Dermis microvascular lymphatic vessel endothelial cell (primary cell): ENCODE measurements at places on chromosomes 13 and 19. TPM values are rescaled to one million over a fixed set of nuclear protein-coding genes. Genes with fewer than 3 reads are reported as not detected.

- DNase-seq: peak; percentile 68
Measured at GRCh38 chr19:41872775-41873647, 4.1 kb upstream of the CD79A start.

DNA sequence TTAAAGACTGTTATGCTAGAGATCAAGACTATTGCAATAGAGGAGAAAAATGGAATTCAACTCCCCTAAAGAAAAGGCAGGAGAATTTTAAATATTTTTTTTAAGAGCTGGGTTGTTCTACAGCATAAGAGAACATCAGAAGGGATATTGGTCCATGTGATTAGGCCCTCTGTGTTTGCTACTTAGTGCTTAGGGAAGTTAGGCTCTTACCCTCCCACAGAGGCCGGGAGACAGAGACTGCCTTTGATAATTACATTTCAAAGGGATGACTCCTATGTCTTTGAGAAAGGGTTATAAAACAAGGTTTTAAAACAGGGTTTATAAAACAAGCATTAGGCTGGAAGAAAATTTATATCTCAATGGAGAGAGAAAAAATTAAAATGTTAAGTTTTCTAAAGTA is 1248.1 kb upstream of the PCDH20 start:
- DNase-seq: no peak

DNA sequence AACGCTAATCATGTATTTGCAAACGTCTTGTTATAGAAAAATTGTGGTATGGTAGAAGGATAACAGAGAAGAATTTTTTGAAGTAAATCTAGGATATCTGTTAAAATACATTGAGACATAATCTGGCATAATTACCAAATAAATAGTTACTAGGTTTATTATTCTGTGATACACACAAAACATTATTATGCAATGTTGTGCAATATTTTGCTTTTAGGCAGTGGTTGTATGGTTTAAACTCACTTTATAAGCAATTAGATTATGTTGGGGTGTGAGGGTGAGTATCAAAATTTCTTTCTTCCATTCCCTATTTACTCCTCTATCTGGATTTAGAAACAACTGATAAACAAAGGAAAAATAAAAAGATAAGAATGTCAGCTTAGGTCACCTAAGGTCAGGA is 385.6 kb downstream of the SLITRK6 start:
- no peak for DNase-seq

GRCh38 chr13:109786457-109787134 is at the start of gene IRS2:
Gene IRS2 (minus strand): TSS chr13:109786583. CDS start chr13:109786053, 530 bp downstream.
- peak; percentile 96 for DNase-seq

GRCh38 chr13:61277586-61278276 is 137.9 kb downstream of the PCDH20 start:
- no peak for DNase-seq

DNA sequence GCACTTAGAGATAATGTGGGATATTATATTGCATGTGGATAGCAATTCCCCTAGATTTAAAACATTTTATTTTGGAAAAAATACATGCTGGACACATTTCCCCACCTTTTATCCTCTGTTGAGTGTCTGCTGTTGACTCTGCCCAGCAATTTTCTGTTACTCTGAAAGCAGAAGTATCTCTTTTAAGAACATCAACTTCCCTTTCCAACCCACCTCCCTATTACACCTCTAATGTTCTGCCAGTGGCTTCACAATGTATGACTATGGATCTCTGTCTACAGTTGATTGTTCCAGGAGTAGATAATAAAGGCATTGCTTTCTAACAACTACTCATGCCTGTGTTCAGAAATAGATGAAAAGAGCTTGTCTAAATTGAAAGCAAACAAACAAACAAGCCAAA is 754.8 kb upstream of the SLITRK6 start:
- no peak for DNase-seq

- DNase-seq: peak; percentile 32
Measured at GRCh38 chr13:77810430-77810829, 108.2 kb downstream of the EDNRB start.

DNA sequence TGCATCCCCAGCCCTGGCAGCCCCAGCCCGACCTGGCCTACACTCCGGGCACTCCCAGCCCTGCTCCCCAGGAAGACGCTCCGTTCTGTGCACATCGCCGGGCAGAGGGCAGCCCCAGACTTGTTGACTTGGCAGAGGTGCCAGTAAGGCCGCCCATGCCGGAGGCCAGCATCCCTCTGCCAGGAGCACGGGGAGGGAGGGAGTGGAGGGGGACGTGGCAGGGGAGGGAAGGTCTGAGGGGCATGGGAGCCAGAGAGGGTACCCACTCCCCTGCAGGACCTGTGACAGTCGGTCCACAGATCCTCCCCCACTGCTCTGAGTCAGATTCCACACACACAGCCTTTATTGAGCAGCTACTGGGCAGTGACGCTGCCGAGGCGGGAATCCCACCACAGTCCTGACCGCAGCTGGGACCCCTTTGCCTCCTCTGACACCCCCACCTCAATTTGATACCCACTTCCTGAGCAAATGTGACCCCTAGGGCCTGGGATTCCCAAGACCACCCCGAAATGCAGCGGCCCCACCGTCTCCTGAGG is 1.9 kb upstream of the NKPD1 start:
- no peak for DNase-seq

DNA sequence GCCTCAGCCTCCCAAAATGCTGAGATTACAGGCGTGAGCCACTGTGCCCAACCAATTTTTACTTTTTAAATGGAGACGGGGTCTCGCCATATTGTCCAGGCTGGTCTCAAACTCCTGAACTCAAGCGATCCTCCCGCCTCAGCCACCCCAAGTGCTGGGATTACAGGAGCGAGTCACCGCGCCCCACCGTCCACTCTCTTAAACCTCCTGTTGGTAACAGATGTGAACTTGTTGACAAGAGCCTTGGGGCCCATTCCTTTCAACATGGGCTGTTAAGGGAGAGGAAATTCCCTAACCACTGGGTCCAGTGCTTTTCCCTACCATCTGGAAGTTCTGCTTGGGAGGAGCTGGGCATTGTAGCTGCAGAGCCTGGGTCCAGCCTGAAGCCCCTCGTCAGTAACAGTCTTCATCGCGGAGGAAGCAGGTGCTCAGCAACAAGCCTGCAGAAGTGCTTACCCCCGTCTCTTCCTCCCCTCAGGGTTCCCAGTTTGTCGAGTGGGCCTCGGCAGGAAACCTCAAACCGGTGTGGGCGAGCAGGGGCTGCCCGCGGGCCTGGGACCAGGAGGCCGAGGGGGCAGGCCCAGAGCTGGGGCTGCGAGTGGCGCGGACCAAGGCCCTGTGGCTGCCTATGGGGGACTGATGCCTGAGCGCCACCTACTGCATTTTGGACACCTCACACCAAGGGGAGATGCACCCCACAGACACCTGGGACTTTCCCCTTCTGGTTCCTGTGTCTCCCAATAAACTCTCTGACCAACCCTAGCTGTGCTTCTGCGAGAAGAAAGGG is 4.0 kb upstream of the FLT3LG start:
- DNase-seq: no peak

The DCT gene
- total RNA-seq: not detected in 2 replicates

The CADM4 gene
- 9.2 and 22.9 TPM in 2 replicates for total RNA-seq

The EDDM13 gene
- 1.8 and 2.2 TPM in 2 replicates for total RNA-seq

The CGB5 gene
- total RNA-seq: not detected in 2 replicates

The CBARP gene
- total RNA-seq: 0.64 and 1.9 TPM in 2 replicates

The ZNF112 gene
- total RNA-seq: 4.7 and 5.6 TPM in 2 replicates

The ANKLE1 gene
- total RNA-seq: 0.51 and 0.63 TPM in 2 replicates

The ZNF765 gene
- total RNA-seq: 10.0 and 13.4 TPM in 2 replicates

The NAA16 gene
- total RNA-seq: 4.4 and 4.7 TPM in 2 replicates

The GRK1 gene
- not detected in 2 replicates for total RNA-seq
